Activated naive CD8-positive, alpha-beta T cell treated with anti-CD3 and anti-CD28 coated beads, Interleukin-2, amount 50 U/mL, for 24 hours (primary cell): ENCODE measurements at places on chromosomes 1 and 21.
A peak's percentile ranks its signal among the peaks of the same experiment; 100 is the strongest.

- no peak for DNase-seq
Observed at GRCh38 chr1:10380594-10381275, 18.1 kb upstream of the PGD start.

- no peak for DNase-seq
Observed at GRCh38 chr21:28608646-28609045, 384.0 kb downstream of the LTN1 start.

GRCh38 chr1:152654110-152654509 lies 9.1 kb upstream of the LCE2D start:
- DNase-seq = peak; percentile 62

DNA sequence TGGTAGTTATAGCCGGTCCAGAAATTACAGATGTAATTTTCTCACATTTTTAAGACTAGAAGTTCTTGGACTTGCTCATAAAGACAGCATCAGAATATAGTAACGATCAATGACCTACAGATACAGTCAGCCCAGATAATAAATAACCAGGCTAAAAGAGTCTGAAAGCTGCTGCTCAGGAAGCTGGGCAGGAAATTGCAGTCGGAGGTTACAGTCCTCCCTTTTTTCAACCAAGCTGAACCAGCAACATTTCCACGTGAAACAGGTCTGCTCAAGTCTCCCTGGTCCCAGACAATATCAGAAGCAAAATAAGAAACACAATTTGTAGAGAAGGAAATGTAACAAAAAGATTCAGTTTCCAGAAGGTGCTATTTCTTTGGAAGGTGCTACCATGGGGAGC lies 457.4 kb downstream of the SIPA1L2 start:
- no peak for DNase-seq

- DNase-seq = no peak
Observed at GRCh38 chr1:243837907-243838535, 12.0 kb downstream of the AKT3 start.

DNA sequence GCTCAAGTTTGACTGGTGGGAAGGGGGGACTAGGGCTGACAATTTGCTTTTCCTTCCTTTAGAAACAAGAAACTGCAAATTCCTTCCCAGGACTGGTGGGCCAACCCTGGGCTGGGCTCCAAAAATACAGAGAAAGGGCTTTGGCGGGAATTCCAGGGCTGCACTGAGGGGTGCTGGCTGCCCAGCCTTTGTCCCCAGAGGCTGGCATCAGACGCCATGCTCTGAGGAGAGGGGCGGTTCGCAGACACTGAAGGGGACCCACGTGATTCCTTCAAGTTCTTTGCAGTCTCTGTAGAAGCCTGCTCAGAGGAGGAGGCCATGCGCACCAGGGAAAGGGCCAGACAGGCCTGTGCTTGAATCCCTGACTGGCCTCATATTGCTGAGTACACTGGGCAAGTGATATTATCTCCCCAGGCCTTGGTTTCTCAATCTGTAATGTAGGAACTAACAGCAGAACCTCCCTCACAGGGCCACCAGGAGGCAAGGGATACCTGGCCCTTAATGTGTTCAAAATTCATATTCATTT lies 119.5 kb downstream of the EPHB2 start:
- no peak for DNase-seq

DNA sequence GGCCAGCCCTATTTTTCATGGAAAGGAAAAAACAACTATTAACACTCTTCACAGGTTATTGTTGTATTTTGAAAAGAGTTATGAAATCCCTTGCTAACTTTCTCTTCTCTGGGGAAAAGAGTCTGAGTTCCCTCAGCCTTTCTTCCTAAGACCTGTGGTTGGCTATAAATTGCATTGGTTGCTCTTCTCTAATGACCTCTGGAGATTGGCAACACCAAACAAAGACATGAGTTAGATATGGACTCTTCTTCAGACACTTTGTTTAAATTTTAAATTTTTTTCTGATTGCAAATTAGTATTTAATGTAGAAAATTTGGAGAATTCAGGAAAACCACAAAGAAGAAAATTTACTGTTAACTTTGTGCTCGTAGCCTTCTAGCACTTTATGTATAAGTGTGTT lies 275.7 kb downstream of the PBX1 start:
- no peak for DNase-seq

DNA sequence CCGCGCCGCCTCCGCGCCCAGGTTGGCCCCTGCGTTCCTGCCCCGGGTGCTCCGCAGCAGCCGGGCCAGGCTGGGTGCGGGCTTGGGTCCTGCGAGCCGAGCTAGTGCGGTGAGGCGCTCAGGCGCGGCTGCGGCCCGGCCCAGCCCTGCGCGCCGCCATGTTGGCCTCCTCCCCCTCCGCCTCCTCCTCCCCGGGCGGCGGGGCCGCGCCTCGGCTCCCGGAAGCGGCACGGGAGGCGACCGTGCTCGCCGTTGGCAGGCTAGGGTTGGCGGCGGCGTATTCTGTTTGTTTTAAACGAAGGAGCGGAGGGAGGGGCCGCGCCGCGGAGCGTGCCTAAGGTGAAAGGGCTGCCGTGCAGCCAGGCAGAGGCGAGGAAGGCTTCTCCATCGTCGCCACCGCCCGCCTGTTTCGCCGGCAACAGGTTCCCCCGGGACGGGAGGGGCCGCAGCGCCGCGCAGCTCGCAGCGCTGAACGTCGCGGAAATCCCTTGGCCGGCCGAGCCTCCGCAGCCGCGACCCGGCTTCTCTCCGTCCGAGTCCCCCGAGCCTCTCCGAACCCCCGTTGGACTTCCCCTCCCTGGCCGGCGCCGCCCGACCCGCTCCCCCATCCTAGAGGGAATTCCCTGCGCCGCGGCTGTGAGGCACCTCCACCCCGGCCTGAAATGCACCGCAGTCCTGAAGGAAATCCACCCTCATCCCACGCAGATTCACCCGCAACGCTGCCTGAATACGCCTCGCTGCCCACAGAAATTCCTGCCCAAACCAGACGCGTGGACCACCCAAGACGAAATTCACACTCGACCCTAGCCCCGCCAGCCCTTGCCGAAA lies at the start of gene USP24:
Gene USP24, minus strand, starts transcription at position 171 of the 828 bp plus-strand sequence. CDS start 251 bp downstream, outside the sequence.
- DNase-seq = peak; percentile 80

DNA sequence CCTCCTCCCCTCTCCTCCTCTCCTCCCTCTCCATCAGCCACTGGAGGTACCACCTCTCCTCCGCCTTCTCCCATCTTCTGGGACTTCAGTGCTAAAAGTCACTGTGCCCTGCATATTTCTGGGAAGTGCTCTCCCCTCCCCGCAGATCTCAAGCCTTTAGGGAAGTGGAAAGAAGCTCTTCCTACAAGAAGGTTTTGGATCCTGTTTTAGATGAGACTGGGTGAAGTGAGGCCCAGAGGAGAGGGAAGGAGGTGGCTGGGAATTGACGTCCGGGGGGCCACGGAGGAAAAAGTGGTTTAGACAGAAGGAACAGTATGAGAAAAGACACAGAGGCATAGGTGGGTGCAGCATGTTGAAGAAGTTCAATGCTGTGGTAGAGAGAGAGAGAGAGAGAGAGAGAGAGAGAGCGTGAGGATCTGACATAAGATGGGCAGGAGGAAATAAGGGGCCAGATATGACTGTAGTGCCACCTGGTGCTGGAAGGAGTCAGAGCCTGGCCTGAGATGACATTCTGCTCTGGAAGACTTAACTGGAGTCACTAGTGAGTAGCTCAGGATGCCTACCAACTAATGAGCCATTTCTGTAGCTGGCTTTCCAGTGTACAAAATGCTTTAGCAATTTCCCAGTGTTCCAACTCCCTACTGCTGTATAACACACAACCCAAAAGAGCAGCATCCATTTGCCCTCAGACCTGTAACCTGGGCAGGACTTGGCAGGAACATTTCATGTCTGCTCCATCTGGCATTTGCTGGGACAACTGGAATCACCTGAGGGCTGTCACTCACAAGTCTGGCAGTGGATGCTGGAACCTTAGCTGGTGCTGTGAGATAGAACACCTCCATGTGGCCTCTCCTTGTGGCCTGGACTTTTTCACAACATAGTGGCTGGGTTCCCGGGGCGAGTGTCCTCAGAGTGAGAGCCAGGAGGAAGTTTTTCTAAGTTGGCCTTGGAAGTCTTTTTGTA lies 16.6 kb upstream of the ZSCAN20 start:
- DNase-seq = peak; percentile 20

- no peak for DNase-seq
Observed at GRCh38 chr1:17434016-17434415, 5.5 kb downstream of the RCC2 start.

- DNase-seq = no peak
Observed at GRCh38 chr1:119191325-119191724, 50.9 kb upstream of the WARS2 start.

DNA sequence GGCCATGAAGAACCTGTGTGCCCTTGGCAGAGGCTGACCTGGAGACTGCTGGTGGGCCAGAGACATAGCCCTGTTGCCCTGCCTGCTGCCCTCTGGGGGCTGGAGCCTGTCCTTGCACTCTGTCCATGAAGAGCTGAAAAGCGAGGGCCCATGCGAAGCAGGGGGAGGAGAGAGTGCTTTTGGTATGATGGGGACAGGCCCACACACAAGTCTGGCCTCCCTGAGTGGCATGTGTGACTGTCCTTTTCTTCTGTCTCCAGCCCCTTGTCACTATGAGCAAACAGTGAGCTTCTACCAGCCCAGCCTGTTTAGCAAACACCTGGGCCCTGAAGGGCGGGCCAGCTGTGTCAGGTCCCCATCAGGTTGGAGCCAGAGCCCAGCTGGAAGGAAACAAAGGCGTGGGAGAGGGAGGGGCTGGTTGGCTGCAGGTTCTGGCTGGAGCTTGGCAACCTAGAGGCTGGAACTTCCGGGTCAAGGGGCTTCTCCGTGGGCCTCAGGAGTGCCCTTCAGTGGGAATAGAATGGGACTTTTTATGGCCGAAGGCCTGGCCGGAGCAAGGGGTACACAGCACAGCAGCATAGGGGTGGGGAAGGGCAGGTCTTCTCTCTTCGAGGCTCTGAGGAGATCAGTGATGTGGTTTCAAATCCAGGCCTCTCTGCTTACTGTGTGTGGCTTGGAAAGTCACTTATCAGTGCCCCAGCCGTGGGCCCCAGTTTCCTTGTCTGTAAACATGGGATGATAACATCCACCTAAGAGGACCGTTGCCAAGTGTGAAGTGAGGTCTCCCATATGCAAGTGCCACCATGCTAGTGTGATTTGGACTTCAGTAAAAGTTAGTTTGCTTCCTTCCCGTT lies 14.3 kb downstream of the QSOX1 start:
- DNase-seq = peak; percentile 35

GRCh38 chr1:66372522-66373101 lies 161.3 kb upstream of the SGIP1 start:
- no peak for DNase-seq

DNA sequence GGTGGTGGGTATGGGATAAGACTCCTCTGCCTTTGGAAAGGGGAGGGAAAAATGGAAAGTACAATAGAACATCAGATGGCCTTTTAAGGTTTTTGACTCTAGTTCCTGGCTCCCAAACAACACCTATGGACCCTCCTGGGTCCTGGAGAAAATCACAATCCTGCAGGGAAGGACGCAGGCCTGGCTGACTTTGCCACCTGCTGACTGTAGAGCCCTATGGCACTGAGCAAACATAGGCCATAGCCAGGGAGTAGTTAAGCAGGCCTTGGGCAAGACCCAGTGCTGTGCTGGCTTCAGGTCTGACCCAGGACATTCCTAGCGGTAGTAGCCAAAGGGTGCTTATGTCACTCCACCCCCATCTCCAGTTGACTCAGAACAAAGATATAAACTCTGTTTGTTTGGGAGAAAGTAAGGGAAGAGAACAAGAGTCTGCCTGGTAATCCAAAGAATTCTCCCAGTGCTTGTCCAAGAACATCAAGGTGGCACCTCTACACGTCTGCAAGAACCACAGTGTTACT lies 149.0 kb downstream of the SLC44A5 start:
- no peak for DNase-seq

DNA sequence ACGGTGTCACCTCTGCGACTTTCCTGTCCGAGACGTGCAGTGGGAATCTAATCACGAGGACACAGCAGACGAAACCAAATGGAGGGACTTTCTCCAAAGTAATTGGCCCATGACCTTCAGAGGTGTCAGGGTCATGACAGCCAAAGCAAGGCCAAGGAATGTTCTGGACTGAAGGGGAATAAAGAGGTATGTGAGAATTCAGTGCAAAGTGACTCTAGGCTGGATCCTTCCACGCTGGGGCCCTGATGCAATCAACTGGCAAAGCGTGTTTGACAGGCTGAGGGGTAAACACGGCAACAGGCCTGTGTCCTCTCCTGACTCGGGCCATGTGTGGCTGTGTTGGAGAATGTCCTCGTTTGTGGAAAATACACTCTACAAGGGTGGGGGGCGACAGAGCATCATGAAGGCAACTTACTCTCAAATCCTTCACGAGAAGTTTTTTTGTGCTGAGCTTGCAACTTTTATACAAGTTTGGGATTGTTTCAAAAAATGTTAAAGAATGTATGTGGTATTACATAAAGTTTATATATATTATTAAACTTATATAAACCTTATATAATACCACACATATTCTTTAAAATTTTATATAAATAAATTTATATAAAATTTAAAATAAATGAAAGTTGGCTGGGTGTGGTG lies 1.7 kb downstream of the CFAP74 start:
- no peak for DNase-seq

GRCh38 chr1:16478091-16478490 lies 36.0 kb downstream of the RNU1-1 start:
- no peak for DNase-seq

DNA sequence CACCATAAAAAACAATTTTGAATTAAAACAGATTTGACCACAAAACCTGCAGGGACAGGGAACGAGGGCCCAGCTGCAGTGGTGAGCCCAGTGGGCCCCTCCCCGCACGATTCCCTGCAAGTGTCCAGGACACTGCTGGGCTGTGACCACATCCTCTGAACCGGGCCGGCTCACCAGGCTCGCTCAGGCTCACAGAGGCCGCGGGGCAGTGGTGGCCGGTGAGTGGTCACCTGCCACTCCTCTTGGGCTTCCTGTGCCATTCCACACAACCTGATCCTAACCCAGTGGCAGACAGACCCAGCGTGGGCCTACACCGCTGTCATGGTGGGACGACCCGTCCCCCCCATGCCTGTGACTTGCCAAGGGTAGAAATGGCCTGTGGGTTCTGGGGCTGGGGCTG lies 36.5 kb upstream of the RIPK4 start:
- no peak for DNase-seq

DNA sequence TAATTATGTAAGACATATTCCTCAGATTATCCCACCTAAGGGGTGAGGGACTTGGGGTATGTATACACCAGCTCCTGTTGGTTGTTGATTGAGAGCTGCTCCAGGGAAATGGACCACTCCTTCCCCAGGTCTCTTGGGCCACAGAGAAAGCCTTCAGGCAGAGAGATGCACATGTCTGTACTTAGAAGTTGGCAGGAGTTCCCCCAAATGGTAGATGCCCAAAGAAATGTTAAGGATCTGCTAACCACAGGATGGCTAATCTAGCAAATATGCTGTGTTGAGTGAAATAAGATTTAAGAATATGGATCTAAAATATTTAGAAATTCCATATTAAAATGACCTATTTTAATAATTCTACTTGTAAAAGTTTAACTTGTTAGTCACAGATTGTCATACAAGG lies 100.8 kb upstream of the DNAH14 start:
- no peak for DNase-seq
